ENCODE measurements at places on chromosomes 11 and 22.

DNA sequence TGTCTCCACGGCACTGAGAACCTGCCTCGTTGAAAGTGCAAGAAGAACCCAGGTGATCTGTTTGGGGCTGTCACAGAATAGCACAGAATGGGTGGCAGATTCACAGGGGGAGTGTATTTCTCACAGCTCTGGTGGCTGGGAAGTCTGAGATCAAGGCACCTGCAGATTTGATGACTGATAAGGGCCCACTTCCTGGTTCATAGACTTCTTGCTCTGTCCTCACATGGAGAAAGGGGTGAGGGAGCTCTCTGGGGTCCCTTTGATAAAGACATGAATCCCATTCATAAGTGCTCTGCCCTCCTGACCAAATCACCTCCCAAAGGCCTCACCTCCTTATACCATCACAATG, 198.5 kb upstream of the SORL1-AS1 start:
- H3K27ac ChIP-seq: no peak overlapping the region
- H3K4me1 ChIP-seq: no peaks in the 10 kb centered on the region
- no peaks in the 10 kb centered on the region for H3K36me3 ChIP-seq
- no peaks in the 10 kb centered on the region for H3K27me3 ChIP-seq

DNA sequence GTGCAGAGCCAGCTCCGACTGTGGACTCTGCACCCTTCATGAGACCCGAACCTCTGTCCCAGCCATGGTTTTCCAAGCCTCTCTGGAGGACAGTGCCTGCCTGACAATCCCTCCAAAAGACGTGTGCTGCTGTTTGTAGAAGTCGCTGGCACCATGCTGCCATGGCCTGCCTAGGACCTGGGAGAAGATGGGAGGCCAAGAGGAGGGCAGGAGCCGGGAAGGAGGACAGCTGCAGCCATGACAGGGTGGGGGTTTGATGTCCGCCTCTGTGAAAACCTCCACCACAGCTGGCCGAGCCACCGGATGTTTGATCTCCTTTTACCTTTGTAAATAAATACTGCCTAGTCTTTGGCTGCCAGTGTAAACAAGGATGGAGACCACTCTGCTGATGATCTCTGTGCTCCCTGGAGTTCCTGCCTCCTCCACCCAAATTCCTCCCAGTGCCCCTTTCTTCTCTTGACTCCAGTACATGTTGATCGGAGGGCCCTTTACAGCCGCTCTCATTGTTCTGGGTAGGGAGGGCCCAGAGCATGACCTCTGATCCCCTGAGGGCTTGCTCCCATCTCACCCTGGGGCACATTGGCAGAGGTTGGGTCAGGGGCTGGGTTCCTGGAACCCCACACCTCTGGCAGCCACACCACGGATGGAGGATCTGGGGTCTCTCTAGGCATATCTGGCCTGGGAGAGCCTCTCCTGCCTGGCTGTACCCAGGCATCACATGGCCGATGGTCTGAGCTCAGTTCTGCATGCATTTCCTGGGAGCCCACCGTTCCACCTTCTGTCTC, 66.9 kb downstream of the BCR start:
- H3K27me3 ChIP-seq: no peaks in the 10 kb centered on the region
- H3K4me1 ChIP-seq: no peaks in the 10 kb centered on the region
- H3K36me3 ChIP-seq: no peaks in the 10 kb centered on the region
- H3K27ac ChIP-seq: no peak overlapping the region
- H3K4me3 ChIP-seq: no peak overlapping the region

GRCh38 chr22:50081426-50082196, 3.6 kb downstream of the MLC1 start:
- H3K4me3 ChIP-seq: no peak overlapping the region
- peaks cover 48% of the 10 kb centered on the region for H3K27me3 ChIP-seq
- no peaks in the 10 kb centered on the region for H3K36me3 ChIP-seq
- no peak for DNase-seq
- no peaks in the 10 kb centered on the region for H3K4me1 ChIP-seq

DNA sequence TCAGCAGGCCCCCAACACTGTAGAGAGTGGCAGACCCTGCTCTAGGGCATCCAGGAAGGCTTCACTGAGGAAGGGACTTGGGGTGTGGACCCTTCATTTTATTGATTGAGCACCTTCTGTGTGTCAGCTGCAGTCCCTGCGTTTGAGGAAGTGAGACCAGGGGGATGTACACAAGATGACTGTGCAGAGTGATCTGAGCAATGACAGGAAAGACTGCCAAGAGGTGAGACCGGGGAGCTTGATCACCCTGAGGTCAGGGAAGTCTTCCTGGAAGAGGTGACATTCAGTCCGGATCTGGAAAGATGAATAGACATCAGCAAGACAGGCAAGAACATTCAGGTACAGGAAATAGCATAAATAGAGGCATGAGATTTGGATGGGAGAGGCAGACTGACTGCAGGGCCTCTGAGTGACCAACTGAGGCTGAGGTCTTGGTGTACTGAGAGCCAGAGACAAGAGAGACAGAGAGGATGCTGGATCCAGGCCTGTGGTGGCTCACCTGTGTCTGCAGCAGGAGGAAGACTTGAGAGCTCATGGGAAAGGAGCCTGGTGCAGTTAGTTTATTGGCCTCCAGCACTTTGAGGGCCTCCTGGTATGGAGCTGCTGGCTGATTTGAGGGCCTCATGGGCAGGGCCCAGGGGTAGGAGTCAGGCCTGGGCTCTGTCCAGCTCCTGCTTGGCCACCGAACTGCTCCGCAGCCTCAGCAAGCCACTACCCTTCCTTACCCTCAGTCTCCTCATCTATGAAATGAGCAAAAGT, 5.2 kb downstream of the DGAT2 start:
- no peaks in the 10 kb centered on the region for H3K27me3 ChIP-seq
- no peaks in the 10 kb centered on the region for H3K36me3 ChIP-seq
- H3K4me1 ChIP-seq: no peaks in the 10 kb centered on the region

GRCh38 chr22:36153501-36154422, 6.8 kb downstream of the APOL3 start:
- no peak for DNase-seq
- peaks cover 6% of the 10 kb centered on the region for H3K36me3 ChIP-seq
- no peak overlapping the region for H3K4me3 ChIP-seq
- H3K4me1 ChIP-seq: no peaks in the 10 kb centered on the region
- H3K27ac ChIP-seq: peak overlapping the region; percentile 85

DNA sequence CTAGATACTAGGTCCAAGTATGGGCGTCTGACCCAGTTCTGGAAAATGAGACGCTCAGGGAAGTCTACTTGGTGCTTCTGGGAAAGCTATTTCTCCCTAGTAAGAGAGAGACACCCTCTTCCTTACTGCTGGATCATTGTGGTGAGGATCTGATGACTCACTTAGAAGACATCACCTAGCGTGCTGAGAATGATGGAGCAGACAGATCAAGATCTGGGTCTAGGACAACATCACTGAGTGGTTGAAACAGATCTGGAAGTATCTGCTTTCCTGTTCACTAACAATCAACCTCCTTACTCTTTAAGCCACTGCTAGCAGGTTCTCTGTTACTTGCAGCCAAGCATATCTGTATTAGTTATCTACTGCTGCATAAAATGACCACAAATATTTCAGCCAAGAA, 38.3 kb upstream of the HMGXB4 start:
- no peaks in the 10 kb centered on the region for H3K4me1 ChIP-seq
- no peak overlapping the region for H3K27ac ChIP-seq
- no peak for DNase-seq
- no peaks in the 10 kb centered on the region for H3K36me3 ChIP-seq
- H3K4me3 ChIP-seq: no peak overlapping the region
- no peaks in the 10 kb centered on the region for H3K27me3 ChIP-seq
